ENCODE measurements at places on chromosomes 13 and 19.

DNA sequence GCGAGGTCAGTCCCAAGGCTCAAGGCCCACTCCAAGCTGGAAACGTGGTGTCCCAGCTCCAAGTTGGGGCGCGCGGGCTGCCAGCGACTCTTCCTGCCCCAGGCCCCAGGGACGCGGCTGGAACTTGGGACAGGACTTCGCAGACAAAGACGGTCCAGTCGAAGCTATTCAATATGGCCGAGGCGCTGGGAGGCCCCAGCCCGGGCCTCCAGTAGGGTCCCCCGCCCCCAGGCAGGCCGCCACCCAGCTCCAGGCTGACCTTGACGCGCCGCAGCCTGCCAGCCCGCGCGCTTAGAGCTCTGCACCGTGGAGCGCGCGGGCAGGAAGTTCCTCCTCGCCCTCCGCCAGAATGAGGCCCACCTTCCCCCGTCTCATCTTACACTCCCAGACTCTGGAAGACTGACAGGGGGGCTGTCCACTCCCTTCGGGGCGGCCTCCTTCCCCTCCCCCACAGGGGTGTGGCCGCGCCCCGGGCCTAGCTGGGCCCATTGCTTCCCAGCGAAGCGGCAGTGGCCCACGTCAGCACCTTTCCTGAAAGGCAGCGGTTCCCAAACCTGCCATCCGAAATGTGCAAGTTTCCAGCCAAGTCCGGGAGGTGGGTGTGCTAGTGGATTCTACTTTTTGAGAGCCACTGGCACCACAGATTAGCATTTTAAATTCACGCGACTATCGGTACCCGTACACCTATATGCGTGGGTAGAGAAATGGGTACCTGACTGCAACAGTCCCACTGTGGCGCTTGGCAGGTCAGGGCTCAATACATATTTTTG, at the start of gene CCDC8:
Gene CCDC8, minus strand, starts transcription at position 303 of the 770 bp plus-strand sequence. CDS start 754 bp downstream, outside the sequence.
- DNase-seq: no peak

DNA sequence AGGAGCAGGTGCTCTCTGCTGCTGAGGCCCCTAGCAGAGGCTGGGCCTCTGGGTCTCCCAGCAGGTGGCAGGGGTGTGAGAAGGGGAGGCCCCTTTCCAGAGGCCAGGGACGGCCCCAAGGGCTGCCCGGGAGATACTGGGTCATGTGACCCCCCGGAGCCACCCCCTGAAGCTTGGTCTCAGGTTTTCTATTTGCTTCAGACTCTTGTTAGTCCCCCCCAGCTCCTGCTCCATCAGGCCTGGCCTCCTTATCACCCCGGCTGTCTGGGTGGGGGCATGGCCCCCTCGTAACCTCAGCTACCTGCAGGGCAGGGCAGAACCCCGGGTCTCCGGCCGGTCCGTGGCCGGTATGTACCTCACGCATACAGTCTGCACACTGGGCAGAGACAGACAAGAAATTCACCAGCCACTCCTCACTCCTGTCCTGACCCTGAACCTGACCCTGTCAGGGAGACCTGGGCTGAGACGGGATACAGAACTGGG, 13.2 kb upstream of the TCF3 start:
- no peak for DNase-seq

DNA sequence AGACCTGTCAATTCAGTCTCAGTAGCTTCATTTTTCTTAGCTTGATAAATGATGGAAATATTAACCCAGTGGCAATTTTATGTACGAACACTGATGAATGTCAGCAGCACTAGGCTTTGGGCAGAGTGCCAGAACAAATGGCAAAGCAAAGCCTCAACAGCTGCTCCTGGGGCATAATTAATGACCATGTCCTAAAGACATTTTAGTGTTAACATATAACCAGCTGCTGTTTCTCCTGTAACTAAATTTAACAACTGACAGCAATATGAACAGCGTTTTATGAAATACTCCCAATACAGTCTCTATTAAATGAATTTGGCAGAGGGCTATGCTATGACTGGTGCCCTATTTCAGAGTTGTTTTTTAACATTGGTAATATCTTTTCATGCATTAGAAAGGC, 47.1 kb downstream of the ZNF568 start:
- DNase-seq: no peak

DNA sequence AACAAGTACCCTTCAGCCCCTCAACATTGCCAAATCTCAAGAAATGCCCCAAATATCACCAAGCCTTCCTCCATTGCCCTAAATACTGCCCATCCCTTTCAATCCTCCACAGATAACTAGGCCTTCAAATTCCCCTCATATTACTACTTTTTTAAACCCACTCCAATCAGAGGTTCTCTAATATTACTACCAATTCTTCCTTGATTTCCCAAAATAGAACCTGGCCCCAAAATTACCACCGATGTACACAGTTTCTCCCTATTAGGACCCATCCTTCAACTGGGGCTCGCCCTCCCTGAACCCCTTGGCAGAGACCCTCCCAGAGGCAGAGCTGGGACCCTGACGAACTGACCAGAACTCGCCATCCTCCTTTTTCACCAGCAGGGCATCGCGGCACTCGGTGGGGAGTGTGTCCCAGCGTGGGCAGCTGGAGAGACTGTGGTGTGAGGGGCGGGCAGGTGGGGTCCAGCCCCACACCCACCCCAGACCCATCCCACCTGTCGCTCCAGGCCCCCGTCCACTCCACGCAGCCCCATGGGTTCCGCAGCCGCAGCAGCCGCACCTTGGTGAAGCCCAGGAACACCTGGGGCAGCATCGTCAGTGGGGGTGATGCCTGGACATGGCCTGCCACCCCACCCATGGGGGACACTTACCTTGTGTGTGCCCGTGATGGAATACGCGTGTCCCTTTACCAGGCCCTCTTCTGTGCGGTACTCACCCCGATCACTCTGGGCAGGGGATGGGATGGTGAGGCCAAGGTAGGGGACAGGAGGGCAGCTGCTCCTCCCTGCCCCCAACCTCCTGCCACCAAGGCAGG, 6.1 kb downstream of the CAPN12 start:
- no peak for DNase-seq

DNA sequence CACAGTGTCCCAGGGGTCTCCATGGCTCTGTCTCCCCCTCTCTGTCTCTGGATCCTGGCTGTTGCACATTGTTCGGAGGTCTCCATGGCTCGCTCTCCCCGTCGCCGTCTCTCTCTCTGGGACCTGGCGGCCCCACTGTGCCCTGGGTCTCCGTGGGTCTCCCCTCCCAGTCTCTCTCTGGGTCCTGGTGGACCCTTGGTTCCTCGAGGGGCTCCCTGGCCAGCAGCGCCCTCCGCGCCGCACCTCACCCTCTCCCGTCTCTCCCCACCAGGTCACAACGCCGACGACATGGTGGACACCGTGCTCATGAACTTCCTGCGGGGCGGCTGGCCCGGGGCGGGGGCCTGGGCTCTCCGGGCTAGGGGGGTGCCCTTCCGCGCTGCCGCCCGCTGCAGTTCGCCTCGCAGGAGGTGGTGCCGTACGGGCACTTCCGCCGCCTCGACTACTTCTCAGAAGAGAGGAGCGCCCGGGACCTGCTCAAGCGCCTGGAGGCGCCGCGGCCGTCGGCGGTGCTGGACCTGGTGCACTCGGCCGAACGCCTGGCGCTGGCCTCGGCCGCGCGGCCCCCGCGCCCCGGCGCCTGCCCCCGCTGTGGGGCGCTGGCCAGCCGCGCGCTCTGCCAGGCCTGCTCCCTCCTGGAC, 29.1 kb downstream of the SIGLEC5 start:
- DNase-seq: no peak

DNA sequence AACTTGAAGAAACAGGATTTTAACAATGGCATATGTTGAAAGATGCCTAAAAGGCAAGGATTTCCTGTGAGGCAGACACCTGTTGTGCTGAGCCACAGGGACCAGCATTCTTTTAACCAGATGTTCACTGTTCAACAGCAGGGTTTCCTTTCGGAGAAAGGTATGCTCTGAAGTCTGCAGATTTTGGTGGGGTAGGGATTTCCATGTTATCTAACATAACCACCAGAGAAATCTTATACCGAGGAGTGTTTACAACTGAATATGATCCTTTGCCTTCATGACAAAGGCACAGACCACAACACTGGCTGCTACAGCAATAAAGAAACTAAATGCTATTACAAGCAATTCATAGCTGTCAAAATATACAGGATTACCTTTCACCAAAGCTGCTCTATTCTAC, 48.1 kb downstream of the MPHOSPH8 start:
- no peak for DNase-seq

DNA sequence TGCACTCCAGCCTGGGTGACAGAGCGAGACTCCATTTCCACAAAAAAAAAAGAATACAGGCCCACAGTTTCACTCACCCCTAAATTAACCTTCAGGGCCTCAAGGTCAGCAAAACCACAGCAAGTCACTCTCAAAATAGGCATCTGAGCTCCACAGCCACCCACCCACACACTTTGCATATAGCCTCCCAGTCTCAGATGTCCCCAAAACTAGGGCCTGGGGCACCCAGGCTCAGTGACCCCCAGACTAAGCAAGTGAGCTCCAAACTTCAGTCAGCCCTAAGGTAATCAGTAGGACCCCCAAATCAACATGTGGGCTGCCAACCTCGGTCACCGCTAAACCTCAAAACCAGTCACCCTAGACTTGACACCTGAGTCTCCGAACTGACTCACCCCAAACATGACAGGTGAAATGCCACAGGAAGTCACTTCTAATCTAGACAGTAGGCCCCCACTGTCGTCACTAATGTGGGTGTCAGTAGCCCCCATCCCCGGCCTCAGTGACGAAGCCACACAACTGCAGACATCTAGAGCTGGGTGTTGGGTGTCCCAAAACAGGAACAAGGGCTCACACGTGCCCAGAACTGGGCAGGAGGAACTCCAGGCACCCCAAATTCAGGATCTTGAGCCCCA, 13.9 kb downstream of the RABAC1 start:
- DNase-seq: peak; percentile 72

- no peak for DNase-seq
Measured at GRCh38 chr13:60392131-60392530, 4.9 kb upstream of the TDRD3 start.

DNA sequence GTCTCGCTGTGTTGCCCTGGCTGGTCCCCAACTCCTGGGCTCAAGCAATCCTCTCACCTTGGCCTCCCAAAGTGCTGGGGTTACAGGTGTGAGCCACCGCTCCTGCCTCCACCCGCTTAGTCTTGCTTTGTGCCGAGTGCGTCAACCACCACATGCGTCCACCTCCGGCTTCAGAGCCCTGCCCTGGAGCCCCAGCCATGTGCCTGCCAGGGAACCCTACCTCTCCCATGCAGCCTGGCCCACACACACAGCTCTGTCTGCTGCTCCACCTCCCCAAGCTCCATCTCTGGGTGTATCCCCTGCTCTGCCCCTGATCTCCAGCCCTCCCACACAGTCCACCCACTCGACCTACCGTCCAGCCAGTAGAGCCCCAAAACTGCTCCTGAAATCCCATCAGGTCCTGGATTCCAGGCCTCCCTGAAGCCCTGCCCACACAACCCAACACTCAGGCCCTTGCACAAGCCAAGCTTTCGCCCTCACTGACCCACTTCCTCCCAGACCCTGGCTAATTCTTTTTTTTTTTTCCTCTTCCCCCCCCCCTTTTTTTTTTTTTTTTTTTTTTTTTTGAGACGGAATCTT, 9.6 kb downstream of the CYP2F1 start:
- DNase-seq: no peak

Data from stimulated activated CD4-positive, alpha-beta T cell treated with anti-CD3 and anti-CD28 coated beads, Interleukin-4, amount 100 ng/mL, for 4 hours (primary cell).